CD8-positive, alpha-beta T cell (primary cell): ENCODE measurements at places on chromosomes 6 and 20.

- DNase-seq = peak; percentile 33
Observed at GRCh38 chr20:35954907-35955251, 577 bp upstream of the SCAND1 start.

DNA sequence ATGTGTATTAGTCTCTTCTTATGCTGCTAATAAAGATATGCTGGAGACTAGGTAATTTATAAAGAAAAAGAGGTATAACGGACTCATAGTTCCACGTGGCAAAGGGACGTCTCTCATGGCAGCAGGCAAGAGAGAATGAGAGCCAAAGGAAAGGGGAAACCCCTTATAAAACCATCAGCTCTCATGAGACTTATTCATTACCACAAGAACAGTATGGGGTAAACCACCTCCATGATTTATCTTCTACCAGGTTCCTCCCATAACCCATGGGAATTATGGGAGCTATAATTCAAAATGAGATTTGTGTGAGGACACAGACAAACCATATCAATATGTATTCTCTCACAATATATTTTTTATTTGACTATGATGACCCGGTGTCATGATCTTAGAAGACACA lies 109.1 kb downstream of the UTRN start:
- DNase-seq = no peak

DNA sequence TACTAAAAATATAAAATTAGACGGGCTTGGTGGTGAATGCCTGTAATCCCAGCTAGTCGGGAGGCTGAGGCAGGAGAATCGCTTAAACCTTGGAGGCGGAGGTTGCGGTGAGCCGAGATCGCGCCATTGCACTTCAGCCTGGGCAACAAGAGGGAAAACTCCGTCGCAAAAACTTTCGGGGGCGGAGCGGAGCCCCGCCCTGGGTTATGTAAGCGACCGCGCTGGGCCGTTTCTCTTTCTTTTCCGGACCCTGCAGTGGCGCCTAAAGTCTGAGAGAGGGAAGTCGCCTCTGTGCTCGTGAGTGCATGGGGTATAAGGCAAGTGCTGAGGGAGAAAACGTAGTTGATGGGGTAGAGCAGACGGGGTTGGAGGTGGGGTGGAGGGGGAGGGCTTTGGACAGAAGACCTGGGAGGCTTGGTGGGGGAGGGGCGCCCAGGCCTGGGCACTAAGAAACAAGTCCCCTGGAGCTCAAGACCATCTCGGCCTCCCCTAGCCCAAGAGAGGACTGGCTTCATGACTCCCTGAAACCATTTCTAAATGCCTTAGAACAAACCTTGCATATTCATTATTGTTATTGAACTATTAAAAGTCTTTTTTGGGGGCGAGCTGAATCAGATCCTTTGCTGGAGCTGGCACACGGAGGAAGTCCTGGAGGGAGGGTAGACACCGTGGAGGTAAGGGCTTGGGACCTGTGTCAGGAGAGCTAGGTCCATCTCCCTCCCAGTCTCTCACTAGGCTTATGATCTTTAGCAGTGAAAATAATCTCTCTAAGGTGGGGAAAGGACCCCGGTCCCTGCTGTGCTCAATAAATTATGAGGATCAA lies 2.7 kb upstream of the MICA start:
- peak; percentile 85 for DNase-seq

DNA sequence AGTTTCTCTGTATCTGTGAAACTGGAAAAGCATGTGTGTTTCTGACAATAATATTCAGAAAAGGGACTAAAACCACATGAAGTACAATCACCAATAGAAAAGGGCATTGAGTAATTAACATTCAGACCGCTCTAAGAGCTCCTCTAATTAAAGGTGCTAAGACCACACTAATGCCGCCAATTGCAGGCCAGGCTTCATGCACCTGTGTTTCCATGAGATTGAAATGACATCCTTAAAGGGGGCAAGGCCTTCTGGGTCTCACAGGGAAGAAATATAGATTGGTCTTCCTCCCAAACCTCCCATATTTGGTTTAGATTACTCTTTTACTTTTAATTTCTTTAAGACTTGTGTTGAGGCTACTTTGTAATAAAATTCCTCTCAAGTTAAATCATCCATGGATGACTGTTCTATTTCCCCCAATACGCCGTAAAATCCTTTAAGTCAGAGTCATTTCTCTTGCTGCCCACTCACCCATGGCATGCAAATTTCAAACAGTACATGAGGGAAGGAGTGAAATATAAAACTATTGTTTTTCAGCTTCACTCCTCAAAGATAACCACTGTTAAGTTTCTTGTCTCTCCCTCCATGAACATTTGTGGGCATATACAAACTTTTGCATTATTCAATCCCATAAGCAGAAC lies 110.6 kb downstream of the UBE3D start:
- DNase-seq = no peak

DNA sequence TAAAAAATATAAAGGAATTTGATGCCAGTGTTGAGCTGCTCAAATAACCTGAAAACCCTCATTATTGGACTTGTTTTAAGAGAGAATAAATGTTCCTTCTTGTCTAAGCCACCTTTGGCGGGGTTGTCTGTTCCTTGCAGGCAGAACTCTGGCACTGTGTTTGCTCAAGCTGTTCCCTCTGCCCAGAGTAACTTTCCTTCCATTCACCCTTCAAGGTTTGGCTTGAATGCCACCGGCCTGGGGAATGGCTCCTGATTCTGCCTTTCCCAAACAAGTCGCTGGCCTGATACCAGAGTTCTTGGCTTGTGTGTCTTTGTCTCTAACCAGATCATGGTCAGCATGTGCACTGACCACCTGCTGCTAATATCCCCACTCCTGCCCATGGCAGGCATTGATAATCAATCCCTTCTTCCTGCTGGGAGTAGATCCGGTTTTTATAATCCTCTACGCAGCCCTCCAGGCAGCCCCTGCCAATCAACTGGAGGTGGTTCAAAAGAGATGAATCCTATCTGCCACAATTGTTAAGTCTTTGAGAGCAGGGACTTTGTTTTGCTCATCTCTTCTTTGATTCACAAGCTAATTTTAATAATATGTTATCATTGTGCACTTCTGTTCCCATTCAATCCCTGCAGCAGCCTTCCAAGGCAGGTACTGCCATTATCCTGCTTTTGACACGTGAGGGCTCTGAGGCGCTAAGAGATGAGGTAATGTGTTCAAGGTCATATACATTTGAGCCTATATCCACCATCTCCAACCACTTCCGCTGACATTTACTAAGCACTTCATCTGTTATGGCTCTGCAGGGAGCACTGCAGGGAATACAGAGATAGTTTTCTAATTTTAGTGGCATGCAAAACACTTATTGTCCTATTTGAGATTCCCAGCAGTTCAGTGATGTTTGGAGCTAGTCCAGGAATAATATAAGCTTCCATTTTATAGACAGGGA lies 3.1 kb upstream of the CCM2L start:
- no peak for DNase-seq
